ENCODE measurements at places on chromosomes 5 and 9.

GRCh38 chr5:146653560-146653959 is 137.6 kb upstream of the GPR151 start:
- DNase-seq, result no peak
- no peaks in the 10 kb centered on the region for H3K36me3 ChIP-seq
- H3K4me1 ChIP-seq, result no peaks in the 10 kb centered on the region
- no peak overlapping the region for H3K4me3 ChIP-seq
- no peaks in the 10 kb centered on the region for H3K27me3 ChIP-seq

DNA sequence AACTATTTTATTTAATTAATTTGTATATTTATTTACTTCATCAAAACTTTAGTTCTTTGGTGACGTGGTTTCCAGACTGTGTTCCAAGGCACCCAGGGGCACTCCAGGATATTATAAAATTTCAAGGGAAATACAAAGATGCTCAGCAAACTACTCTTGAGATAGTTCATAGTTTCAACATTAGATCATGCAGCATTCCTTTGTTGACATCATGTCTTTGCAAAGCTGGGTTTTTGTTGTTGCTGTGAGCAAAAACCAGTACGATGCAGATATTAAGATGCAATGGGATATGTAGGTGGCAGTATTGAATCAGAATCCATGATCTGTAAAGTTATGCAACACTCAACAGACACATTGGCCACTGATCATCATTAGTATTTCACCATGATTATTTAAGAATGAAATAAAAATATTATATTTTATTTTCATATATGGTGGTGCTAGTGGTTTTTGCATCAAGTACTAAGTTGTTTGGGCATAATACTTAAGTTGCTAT is 219.7 kb downstream of the ADCY2 start:
- no peaks in the 10 kb centered on the region for H3K4me1 ChIP-seq
- no peak overlapping the region for H3K4me3 ChIP-seq

DNA sequence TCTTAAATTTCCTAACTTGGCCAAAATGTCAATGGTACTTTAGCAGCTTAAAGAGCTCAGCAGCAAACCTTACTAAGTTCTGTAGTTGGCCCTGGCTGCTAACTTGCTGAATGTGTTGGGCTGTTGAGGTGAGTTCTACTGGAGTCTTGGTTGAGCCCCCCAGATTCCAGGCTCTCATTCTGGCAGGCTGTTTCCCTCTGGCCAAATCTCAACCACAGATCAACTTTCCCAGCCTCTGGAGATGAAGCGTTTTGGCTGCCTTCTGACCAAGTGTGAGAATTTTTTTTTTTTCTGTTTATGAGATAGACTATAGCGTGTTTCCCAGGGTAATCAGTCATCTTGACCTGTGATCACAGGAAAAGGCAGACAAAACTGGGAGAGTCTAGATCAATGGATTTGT is 343.7 kb downstream of the EBF1 start:
- H3K4me1 ChIP-seq, result peaks cover 2% of the 10 kb centered on the region
- H3K27me3 ChIP-seq, result no peaks in the 10 kb centered on the region
- H3K36me3 ChIP-seq, result no peaks in the 10 kb centered on the region
- no peak overlapping the region for H3K27ac ChIP-seq
- no peak overlapping the region for H3K4me3 ChIP-seq

DNA sequence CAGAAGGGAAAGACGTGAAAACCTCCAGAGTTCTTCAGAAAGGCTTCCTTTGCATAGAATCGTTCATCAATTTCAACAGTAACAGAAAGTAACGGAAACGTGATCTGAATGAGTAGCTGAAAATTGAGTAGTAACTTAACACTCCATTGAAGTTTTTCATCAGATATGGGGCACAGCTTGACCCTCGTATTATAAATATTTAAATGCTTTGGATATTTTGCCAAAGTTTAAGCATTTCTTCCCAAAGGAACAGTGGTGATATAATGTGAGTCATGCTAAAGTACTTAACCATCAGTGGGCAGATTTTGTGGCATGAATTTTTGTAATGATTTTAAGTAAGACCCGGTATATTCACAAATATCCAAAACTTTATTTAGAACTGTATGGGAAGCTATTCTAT is 67.4 kb upstream of the ADAMTS19 start:
- no peak overlapping the region for H3K27ac ChIP-seq
- no peaks in the 10 kb centered on the region for H3K4me1 ChIP-seq
- H3K4me3 ChIP-seq, result no peak overlapping the region
- DNase-seq, result no peak
- no peaks in the 10 kb centered on the region for H3K27me3 ChIP-seq

DNA sequence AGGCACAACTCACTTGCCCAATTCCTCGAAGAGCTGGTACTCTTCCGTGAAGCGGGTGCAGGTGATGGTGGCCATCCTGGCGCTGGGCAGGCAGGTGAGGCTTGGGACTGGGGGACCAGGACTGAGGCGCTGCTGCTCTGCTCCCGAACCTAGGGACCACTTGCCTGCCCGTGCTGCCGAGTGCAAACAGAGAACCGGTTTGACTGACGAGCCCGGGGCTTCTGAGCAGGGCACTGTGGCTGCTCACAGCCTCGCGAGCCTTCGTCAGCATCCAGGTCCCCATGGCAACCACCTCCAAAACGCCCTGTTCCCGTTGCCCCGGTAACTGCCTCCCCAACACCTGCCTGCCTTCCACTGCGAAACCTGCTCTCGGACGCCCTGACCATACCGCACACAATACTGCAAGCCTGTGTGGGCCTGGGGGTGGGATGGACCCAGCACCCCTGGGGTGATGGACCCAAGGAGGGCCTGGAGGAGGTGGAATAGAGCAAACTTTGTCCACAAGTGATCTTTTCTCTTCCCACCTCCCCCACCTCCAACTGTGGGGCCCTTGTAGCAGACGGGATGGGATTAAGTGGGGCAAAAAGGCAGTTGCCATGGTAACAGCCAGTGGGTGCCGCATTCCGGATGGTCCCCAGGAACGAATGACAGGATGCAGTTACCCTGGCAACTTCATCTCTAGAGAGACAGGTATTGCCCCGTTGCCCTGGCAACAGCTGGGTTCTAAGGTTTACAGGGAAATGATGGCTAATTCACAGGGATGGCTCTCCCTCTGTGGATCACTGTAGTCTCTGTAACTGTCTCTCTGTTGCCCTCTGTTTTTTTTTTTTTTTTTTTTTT is at the start of gene CAMK2A:
TSS of gene CAMK2A (minus strand) at position 223 of the 840 bp plus-strand sequence. CDS start at position 75, 148 bp downstream.
- H3K4me3 ChIP-seq, result no peak within 1 kb of the TSS
- H3K27ac ChIP-seq, result no peak within 1 kb of the TSS
- H3K27me3 ChIP-seq, result peaks cover 1% of the 10 kb centered on the region
- no peak for DNase-seq
- no peaks in the 10 kb centered on the region for H3K36me3 ChIP-seq

DNA sequence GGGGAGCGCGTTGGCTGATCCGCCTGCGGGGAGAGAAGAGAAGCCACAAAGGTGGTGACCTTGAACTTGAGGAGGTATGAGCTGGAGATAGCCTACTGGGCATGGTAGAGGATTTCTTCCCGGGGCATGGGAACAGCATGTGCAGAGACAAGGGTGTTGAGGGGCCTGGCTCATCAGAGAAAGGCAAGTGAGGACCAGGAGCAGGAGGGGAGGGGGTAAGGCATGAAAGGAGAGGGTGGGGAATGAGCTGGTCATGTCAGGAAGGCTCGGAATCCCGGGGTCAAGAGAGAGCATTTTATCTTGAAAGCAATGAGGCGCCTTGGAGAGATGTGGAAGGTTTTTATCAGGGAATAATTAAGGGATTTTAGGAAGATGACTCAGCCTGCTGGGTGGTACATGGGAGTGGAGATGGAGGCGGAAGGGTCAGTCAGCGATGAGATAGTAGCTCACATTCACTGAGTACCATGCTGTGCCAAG is 121.1 kb downstream of the LHX2 start:
- H3K4me3 ChIP-seq, result no peak overlapping the region
- no peak for DNase-seq

DNA sequence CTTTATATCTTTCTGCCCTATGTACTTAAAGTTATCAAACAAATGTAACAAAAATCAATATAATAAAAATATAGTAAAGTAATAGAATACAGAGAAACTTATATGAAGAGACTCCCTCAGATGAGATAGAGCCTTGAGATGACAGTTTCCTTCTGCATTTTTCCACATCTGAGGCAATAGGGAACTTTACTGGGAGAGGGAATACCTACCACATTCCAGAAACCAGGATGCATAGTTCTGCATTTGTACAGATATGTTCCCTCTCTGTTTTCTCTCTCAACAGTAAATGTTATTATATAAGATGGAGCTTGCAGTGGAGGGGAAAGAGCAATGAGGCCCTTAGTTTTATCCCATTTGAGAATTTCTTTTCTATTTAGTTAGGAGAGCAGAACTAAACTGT is 109.6 kb upstream of the KCNN2 start:
- no peaks in the 10 kb centered on the region for H3K27me3 ChIP-seq
- no peak overlapping the region for H3K27ac ChIP-seq
- DNase-seq, result no peak
- no peak overlapping the region for H3K4me3 ChIP-seq

DNA sequence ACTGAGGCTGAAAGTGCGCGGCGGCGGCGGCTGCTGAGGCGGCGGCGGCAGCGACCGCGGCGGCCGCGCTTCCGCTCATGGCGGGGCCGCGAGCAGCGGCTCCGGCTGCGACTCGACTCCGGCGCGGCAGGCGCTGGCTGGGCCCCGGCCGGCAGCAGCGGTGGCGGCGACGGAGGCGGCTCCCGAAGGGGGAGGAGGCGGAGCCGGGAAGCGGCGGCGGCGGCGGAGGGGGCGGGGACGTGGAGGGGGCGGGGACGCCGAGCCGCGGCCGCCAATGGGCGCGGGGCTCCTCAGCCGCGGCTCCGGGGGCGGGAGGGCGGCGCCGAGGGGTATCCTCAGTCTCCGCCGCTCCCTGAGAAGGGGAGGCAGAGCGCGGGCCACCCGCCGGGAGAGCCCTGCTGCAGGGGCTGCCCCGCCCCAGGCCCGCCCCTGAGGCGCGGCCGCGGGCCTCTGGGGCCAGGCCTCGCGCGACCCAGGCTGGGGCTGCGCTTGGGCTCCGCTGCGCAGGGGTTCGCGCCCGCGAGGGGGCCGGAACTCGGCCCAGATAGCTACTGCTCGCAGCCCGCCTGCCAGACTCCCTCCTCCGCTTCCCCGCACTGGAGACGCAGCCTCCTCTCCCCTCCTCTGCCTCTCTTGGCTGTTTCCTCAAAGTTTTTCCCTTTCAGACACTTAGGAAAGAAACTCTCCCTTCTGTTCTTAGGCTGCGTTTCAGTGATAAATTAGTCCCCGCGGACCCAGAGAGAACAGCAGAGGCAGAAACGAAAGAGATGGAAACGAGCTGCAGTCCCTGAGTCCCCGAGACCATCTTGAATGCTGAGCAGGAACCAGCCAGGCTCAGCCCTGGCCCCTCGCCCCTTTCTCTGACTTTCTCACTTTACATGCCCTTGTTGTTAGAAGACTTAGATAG is 85.0 kb upstream of the MELK start:
- H3K27me3 ChIP-seq, result no peaks in the 10 kb centered on the region
- peaks cover 45% of the 10 kb centered on the region for H3K4me1 ChIP-seq
- H3K4me3 ChIP-seq, result peak overlapping the region; percentile 90

GRCh38 chr9:3299872-3300271 is 225.9 kb downstream of the RFX3 start:
- peaks cover 4% of the 10 kb centered on the region for H3K36me3 ChIP-seq
- no peak overlapping the region for H3K4me3 ChIP-seq
- H3K27me3 ChIP-seq, result no peaks in the 10 kb centered on the region
- H3K27ac ChIP-seq, result no peak overlapping the region

GRCh38 chr5:154782326-154782725 is 27.1 kb downstream of the LARP1 start:
- H3K27me3 ChIP-seq, result no peaks in the 10 kb centered on the region
- H3K27ac ChIP-seq, result no peak overlapping the region
- peaks cover 41% of the 10 kb centered on the region for H3K4me1 ChIP-seq

GRCh38 chr5:62790348-62790747 is 211.7 kb downstream of the LRRC70 start:
- H3K27me3 ChIP-seq, result peaks cover 6% of the 10 kb centered on the region
- H3K4me3 ChIP-seq, result no peak overlapping the region
- H3K4me1 ChIP-seq, result no peaks in the 10 kb centered on the region
- no peak overlapping the region for H3K27ac ChIP-seq
- H3K36me3 ChIP-seq, result no peaks in the 10 kb centered on the region
- no peak for DNase-seq

DNA sequence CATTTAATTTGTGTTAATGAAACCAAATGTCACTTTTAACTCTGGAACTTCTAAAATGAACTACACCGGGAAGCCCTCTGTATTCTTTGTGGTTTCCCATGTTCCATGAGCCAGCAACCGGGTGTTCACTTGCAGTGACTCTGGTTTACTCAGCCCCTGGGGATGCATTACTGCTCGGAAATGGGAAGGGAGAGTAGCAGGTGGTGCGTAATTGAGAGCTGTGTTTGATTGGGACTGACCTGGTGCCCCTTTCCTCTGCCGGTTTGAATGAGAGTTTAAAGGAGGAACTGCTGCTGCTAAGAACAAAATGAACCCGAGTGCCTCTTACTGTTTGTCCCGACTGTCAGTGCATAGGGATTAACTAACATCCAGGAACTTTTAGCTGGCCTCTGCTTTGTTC is 100.1 kb upstream of the DHFR start:
- DNase-seq, result no peak
- peaks cover 45% of the 10 kb centered on the region for H3K36me3 ChIP-seq
- H3K27me3 ChIP-seq, result no peaks in the 10 kb centered on the region
- peak overlapping the region; percentile 49 for H3K4me3 ChIP-seq
- peaks cover 62% of the 10 kb centered on the region for H3K4me1 ChIP-seq
- peak overlapping the region; percentile 91 for H3K27ac ChIP-seq

- DNase-seq, result no peak
- peaks cover 2% of the 10 kb centered on the region for H3K4me1 ChIP-seq
- no peaks in the 10 kb centered on the region for H3K36me3 ChIP-seq
- H3K27ac ChIP-seq, result no peak overlapping the region
- H3K4me3 ChIP-seq, result no peak overlapping the region
- H3K27me3 ChIP-seq, result peaks cover 6% of the 10 kb centered on the region
Measured at GRCh38 chr5:36459176-36460135, 146.9 kb upstream of the SLC1A3 start.

DNA sequence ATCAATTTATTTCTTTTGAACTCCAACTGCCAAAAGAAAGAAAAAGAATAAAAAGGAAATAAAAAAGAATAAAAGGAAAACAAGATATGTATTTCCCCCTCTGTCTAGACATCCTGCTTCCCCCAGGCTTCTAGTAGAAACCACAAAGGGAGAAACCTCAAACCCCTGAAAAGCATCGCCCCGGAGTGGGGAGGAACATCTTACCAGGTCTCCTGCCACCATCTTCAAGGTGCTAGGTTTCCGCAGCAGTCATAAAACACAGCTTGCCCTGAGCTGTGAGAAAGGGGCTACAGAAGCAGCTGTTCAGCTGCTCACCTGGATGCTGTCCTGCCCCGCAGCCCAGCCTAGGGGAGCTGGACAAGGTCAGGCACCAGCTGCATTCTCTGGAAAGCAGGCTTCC is 487.7 kb downstream of the GADD45G start:
- H3K27me3 ChIP-seq, result peaks cover 52% of the 10 kb centered on the region
- H3K4me3 ChIP-seq, result no peak overlapping the region
- no peaks in the 10 kb centered on the region for H3K36me3 ChIP-seq
- H3K4me1 ChIP-seq, result peaks cover 10% of the 10 kb centered on the region
- H3K27ac ChIP-seq, result no peak overlapping the region

GRCh38 chr5:76694317-76694716 is 21.6 kb upstream of the F2R start:
- H3K4me1 ChIP-seq, result peaks cover 17% of the 10 kb centered on the region
- no peak overlapping the region for H3K4me3 ChIP-seq
- H3K27ac ChIP-seq, result no peak overlapping the region
- no peaks in the 10 kb centered on the region for H3K27me3 ChIP-seq
- peaks cover 54% of the 10 kb centered on the region for H3K36me3 ChIP-seq

- DNase-seq, result no peak
- peak overlapping the region; percentile 54 for H3K4me3 ChIP-seq
- H3K27me3 ChIP-seq, result peaks cover 68% of the 10 kb centered on the region
- no peak overlapping the region for H3K27ac ChIP-seq
- no peaks in the 10 kb centered on the region for H3K36me3 ChIP-seq
- peaks cover 38% of the 10 kb centered on the region for H3K4me1 ChIP-seq
Measured at GRCh38 chr5:98768960-98769209, 4.6 kb upstream of the RGMB start.

GRCh38 chr5:127369796-127370195 is 79.2 kb downstream of the MEGF10 start:
- DNase-seq, result no peak
- H3K27ac ChIP-seq, result no peak overlapping the region
- H3K27me3 ChIP-seq, result peaks cover 4% of the 10 kb centered on the region
- no peaks in the 10 kb centered on the region for H3K36me3 ChIP-seq

All from activated T-helper 2 cell treated with anti-CD3 and anti-CD28 coated beads, Interferon-gamma antibody, Interleukin-2, Interleukin-4, amounts not matched to agents 10 μg/mL and 5 μg/mL and 100 μg/mL, durations not matched to agents 14 hours and 24 hours and 36 hours (primary cell).